ENCODE measurements at places on chromosomes 6 and 20.

DNA sequence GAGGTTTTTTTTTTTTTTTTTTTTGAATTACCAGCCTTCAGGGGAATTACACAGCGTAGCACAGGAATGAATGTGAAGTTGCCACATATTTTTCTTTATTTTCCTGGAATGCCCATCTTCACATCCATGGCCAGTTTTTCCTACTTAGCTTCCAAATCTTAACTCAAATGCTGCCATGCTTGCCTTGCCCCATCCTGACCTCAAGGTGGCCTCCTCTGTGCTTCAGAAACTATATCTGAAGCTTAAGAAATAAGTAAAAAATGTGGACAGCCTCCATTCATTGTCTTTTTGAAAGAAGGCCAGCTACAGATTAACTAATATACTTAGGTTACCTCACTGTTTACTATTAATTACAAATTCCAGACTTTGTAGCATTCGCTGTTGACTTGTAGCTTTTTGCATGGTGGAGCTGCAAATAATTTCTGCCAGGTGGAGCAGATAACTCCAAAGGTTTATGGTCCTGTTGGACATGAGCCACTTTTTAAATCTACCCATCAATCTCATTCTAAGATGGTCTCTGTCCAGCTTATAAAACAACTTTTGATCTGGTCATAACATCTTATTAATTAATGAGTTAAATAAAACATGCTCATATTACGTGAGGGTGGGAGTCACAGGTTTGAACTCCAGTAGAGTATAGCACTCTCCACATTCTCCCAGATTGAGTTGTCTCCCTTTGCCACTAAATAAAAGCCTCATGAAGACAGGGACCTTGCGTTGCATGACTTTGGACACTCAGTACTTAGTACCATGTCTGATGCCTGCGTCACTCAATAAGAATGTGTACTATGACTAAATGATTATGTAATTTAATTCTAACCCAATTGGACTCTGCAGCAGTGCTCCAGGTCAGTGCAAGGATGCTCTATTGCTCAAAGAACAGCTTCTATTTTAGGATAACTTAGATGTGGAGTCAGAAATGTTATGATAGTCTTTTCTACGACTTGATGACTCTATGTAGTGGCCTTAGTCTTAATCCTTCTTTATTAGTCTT is 678.6 kb upstream of the CITED2 start:
- DNase-seq = no peak

DNA sequence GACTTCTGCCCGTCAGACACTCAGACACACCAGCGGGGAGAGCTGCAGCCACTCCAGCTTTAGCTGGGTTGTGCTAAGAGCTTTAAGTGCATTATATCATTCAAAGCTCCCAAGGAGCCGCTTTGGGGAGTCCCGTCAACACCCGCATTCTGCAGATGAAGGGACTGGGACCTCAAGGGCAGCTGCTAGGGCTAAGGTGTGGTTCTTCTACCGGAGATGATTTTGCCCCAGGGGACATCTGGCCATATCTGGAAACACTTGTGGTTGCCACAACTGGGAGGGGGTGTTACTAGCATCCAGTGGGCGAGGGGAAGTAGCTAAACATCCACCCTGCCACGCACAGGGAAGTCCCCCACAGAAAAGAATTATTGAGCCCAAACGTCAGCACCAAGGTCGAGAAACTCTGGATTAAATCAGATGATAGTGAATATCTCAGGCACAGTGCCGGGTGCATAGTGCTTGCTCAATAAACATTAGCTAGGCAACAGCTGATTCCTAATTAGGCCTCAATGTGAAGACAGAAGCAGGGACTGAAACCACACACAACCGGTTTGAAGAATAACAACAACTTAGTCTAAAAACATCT is 29.6 kb downstream of the PMEPA1 start:
- DNase-seq = no peak

DNA sequence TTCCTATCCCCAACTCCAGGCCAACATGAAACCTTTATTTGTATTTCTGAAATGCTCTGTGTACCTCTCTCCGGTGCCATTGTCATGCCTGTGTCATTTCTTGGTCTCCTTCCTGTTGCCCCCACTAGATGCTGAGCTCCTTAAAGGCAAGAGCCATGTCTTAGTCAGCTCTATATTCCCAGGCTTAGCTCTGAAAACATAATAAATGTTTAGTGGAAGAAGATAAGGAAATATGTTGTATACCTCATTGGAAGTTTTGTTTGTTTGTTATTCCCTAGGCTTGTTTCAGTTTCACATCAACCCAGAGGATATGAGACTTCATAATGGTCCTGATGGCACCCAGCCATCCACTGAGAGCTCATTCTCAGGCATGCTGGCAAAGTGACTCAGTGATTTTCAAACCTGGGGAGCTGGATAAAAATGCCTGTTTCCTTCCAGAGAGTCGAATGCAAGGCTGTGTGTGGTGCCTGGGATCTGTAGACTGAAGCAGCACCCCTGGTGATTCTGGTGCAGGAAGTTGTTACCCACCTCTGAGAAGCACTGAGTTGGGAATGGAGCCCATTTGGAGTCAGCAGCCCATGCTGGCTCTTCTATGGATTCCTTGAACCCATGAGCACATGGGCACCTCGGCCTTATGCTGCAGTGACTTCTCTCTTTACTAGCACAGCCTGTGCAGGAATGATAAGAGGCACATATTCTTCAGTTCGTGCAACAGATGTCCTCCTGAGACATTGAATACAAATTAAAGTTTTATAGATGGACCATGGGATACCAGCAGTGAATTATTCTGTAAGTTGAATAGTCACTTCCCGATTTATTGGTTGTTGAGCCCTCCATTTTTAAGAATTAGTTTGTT is 205.2 kb downstream of the FARS2 start:
- DNase-seq = no peak

DNA sequence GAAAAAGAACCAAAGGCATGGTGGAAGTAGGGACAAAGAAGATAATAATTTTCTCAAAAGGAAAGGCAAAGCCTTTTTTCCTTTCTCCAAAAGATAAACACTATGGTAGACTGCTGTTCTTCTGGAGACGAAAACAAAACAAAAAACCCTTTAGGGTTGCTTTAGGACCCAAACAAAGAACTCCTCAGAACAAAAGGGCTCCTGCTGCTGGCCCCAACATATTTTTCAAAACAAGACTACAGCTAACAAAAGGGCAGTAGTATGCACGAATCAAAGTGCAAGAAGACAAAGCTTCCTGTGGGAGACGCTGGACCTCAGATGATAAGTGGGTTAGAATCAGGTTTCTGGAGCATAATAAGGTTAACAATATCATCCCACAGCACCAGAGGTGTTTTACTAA is 15.8 kb downstream of the NCOA5 start:
- DNase-seq = no peak

- no peak for DNase-seq
Measured at GRCh38 chr6:46103441-46104115, 26.2 kb upstream of the ENPP4 start.

DNA sequence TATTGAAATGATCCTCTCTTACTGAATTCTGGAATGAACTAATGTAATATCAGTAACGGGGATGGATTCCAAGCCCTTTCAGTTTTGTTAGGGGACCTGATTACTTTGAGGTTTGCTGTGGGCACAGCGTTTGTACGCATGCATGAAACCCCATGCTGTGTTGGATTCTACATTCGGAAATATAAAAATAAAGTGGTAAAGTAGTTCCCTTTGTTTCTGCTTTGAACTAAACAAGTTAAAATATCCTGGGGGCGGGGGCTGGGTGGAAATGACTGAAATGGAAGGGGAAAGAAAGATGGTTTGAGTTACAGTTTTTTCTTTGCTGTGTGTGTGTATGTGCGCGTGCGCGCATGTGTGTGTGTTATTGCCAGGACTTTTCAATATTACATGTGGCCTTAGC is 196.5 kb upstream of the OPRM1 start:
- no peak for DNase-seq

DNA sequence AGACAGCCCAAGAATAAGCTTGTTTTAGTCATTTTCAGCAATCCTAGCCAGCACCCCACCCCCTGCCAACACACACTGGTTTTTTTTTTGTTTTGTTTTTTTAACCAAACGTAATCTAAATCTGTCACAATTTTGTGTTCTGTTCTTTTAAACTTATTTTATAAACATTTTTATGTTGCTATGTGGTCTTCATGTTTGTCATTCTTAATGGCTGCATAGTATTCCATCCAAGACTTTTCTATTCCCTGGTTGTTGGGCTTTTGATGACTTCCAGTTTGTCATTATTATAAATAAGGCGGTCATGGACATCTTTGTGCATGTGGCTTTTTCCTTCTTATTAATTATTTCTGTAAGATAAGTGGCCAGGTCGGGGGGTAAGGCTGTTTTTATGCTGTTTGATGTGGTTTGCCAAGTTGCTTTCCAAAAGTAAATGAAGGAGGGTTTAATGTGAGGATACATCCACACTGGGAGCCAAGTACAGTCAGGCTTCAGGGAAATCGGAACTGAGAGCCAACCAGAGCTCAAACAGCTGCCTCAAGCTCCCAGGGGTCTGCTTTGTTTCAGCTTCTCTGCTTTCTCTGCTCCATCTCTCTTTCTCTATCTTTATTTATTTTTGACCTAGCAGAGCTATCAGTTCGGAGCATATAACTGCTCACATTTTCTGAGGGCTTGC is 125.8 kb downstream of the VEGFA start:
- no peak for DNase-seq
